ENCODE measurements at places on chromosomes 7 and 10.

DNA sequence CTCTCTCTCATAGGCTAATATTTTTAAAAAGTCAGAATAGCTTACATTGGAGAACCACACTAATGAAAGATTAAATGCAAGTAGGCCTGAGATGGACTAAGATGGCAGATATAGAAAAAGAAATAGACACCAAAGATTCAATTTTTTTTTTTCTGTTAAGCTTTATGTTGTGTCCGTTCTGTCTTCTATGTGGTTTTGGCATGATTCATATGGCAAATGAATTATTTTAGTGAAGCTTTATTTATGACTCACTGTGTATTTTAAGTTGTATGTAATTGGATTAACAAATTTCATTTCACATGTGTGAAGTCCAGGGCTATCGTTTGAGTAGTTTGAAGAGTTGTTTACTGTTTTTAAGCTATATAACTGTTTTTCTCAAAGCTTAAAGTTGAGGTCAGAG is 214.8 kb downstream of the CAMK1D start:
- DNase-seq, result no peak

DNA sequence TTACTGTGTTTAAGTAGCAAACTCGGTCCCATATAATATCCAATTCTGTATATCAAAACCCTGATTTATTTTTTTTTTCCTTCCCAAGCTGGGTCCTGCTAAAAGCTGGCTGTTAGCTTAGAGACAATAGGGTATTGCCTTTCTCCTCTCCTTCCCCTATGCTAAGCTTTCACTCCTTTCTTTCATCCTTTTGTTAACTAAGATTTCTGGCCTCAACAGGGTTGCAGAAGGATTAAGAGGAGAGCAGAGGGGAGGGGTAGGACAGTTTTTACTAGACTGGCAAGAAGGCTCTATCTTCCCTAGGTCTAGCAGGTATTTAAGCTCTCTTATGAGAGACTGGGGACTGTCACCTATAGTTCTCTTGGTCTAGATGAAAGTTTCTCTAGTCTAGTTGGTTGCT is 229.2 kb downstream of the KCND2 start:
- DNase-seq, result no peak

DNA sequence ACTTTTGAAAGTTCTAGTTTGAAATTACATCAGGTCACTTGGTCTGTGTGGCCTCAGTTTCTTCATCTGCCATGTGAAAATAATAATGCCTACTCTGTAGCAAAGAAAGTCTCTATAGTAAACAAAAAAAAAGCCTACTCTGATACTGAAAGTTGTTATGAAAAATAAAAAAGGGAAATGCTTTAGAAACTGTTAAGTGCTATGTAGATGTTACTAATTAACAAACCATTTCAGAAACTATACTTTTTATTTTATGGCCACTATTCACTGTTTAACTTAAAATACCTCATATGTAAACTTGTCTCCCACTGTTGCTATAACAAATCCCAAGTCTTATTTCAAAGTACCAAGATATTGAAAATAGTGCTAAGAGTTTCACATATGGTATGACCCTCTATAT is 50.6 kb downstream of the CFTR start:
- DNase-seq, result no peak

GRCh38 chr10:108902619-108903285 is 1020.6 kb downstream of the XPNPEP1 start:
- no peak for DNase-seq

- DNase-seq, result no peak
Observed at GRCh38 chr7:102439963-102440795, 6.8 kb downstream of the ORAI2 start.

DNA sequence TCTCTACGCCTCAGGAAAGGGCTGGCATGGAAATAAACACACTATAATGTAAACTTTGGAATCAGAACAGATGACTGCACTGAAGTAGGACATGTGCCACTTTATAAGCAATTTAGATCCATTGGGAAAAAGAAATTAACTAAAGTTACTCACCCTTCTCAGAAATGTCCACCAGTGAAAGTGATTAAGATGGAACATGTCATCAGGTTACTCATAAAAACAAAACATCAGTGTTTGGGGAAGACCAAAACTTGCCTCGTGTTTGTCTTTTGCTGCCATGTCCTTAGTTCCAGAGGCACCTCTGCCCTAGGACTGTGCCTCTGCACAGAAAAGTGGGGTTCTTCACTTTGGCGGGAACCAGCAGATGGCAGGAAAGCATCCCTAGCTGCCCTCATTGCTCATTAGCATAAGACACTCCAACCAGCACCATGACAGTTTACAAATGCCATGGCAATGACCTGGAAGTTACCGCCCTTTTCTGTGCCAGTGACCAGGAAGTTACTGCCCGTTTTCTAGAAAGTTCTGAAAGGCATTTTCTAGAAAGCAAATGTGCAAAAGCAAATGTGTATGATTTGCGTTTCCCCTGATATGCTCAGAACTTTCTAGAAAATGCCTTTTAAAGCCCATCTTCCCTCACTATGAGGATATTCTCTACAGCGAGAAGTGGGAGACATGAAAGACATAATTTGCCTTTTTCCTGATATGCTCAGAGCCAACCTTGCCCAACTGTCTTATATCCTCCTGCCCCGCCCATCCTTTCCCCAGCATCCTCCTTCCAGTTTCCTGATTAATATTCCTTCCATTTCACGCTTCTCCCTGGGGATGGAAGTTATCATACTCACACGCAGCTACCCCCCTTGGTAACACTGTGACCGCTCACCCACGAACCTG is 258.2 kb downstream of the USP6NL start:
- DNase-seq, result no peak

DNA sequence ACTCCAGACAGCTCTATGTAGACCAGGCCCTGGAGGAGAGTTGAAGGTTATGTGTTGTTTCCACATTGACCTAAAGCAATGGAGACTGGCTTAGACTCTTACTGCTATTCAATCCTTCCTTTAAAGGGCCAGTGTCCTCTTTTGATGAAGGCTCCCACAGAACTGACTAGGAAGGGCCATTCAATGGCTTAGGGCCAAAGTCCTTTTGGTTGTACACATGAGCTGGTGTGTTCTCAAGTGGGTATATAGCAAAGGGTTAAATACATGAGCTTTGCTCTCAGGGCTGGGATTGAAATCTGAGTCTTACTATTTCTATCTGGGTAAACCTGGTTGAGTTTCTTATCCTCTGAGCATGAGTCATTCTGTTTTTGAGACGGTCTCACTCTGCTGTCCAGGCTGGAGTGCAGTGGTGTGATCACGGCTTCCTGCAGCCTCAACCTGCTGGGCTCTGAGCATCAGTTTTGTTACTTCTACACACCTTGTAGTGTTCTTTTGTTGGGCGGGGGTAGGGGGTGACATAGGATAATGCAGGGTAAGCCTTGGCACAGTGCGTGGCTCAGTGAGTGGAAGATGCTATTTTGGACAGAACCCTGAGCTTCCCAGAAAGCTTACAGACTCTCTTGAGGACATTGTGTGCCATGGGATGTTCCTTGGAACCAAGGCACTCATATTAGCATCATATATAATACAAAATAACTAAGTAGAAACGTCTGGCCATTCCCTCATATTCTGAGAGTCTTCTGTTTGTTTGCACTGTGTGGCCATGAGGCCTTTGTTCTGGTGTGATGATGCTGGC is 90.1 kb downstream of the ABCC2 start:
- no peak for DNase-seq

GRCh38 chr10:108319434-108320222 is 1155.1 kb upstream of the SORCS1 start:
- DNase-seq, result no peak

DNA sequence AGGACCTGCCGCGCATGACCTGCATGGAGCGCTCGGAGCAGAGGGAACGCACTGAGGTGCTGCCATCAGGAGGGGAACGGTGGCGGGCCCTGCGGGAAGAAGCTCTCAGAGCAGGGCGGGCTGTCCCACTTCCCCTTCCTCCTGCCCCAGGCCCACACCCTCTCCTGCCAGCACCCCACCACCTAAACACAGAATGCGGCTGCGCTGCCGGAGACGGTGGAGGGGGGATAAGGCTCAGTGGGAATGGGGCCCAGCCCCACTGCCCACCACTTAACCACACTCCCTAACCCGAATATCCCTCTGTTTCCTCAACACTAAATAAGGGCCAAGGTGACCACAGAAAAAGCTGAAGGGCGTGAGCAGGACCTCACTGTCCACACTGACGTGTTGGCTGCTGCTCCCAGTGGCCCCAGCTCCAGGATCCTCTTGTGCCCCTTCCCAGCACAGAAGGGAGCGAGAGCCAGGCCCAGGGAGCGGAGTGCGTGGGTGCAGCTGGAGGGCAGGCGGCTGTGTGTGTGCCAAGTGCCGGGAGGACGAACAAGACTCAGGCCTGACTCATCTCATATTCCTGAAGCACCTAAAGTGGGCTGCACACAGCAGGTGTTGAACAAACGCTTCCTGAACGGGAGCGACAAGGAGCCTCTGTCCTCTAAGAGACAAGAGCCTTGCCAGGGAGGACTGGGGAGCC is 116.8 kb downstream of the MAD1L1 start:
- DNase-seq, result no peak

- no peak for DNase-seq
Observed at GRCh38 chr10:69662901-69663300, 32.9 kb downstream of the FAM241B start.

DNA sequence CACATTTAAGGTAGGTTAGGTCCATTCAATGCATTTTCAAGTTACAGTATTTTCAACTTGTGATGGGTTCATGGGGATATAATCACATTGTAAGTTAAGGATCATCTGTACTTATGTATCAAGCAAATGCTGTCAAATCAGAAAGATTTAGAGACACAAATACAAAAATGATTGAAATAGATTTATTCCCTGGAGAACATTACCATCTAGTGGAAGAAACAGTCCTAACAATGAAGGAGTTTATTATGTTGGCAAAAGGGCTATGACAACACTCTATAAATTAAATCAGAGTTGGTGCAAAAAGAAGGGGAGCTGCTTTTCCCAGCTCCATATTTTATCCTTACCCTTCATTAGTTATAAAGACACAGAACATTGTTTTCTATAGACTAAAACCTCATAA is 69.0 kb downstream of the PRSS58 start:
- no peak for DNase-seq

- no peak for DNase-seq
Observed at GRCh38 chr7:42878303-42878702, 33.6 kb downstream of the C7orf25 start.

DNA sequence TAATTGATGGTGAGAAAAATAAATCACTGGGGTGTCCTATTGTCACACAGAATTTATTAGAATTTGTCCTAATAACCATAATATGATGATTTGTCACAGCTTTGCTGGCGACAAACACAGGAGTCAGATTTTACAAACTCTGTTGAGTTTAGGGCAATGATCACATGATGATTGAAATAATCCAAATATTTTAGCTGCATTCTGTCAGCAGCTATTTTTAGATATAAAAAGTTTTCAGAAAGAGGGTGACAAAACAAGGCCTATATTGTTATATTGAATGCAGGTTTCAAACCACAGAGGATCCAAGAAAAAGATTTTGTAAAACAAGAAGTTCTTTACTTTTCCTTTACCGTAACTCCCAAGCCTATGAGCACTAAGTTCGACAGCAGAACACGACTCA is 178.8 kb downstream of the ADAM12 start:
- DNase-seq, result no peak

GRCh38 chr7:25014756-25015155 is 34.8 kb upstream of the OSBPL3 start:
- no peak for DNase-seq
